ENCODE measurements at places on chromosomes 5 and 9.

- no peak for DNase-seq
Observed at GRCh38 chr5:115392611-115393010, 96.2 kb upstream of the CCDC112 start.

DNA sequence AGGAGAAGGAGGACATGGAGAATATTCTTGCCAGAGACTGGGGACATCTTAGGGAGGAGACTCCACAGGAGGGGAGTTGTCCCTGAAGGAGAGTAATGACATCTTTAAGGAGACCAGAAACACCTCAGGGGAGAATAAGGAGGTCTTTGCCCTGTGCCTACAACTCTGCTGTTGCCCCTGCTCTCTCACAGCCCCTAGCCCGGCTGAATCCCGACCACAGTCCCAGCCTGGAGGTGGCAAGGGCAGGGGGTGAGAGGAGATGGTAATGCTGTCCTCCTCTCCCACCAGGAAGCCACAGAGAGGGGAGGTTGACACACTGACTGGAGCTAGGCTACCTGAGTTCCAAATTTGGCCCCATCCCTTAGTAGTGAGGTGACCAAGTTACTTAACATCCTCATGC, 30.2 kb upstream of the ENHO start:
- DNase-seq, result no peak

DNA sequence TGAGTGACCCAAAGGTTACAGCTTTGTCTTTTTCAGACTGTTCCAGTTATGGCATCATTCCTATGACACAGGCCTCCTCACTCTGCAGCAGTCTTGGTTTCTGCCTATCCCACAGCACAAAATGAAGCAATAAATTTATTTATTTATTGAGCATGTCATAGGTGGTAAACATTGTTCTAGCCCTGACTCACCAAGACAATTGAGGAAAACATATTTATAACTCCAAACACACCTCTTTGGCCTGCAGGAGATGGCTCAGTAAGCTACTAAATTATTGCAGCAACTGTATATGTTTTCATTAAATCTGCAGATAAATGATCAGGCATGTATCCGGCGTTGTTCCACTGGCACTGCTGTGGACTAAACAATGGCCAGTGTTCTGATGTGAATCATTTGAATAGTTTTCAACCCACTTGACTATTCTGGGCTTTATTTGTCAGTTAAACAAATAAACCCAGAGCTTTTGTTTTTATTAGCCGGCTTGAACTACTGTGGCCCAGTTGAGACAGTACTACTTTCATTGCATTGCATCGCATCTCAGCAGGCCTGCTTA, 83.2 kb downstream of the FOXD1 start:
- no peak for DNase-seq

GRCh38 chr9:35741740-35742139, 7.3 kb downstream of the GBA2 start:
- no peak for DNase-seq

DNA sequence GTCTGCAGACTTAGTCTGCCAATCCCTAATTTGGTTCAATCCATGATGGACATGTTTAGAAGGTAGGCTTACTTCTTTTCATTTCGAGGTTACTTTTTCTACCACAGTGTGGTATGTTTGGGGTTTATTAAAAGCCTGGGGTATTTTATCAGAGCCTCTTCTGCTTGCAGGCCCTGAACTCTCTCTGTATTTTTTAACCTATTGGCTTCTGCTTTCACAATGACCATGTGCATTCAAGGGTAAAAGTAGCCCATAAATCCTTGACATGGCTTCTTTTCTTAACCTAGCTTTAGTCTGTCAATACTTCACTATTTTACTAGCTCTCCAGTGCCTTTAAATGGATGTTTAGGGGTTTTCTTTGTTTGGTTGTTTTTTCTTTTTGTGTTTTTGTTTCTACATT, 286.6 kb downstream of the FER start:
- no peak for DNase-seq

GRCh38 chr5:150114773-150115408, 28.5 kb upstream of the CSF1R start:
- DNase-seq, result no peak

- no peak for DNase-seq
Observed at GRCh38 chr5:131068893-131069643, 96.0 kb downstream of the HINT1 start.

- DNase-seq, result no peak
Observed at GRCh38 chr5:97074859-97075489, 67.4 kb downstream of the LIX1 start.

GRCh38 chr5:41809128-41809527, 61.1 kb downstream of the OXCT1 start:
- DNase-seq, result no peak

DNA sequence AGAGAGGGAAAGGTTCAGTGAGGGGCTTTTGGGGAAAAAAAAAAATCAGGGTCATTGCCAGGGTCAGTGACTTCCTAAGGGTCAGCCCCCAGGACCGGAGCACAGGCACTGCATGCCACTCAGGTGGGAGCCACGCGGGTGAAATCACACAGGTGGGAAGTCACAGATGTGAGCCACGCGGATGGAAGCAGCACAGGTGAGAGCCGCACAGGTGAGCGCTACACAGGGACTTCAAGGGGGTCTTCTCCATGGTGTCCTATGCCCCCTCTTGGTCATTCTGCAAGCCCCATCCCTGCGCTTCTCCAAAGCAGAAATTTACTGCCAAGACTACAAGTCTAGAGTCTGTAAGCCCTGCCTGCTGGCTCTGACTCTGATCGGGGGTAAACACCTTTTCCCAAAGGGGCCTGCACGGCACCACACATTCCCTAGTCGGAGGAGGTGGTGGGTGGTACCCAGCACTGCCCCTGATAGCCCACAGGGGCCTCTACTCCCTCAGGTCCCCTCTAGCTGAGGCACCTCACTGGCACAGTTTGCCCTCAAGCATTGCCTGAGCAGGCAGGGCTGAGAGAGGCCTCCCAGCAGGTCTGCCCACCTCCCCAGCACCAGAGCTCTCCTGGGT, 18.3 kb upstream of the OBP2B start:
- DNase-seq, result no peak

DNA sequence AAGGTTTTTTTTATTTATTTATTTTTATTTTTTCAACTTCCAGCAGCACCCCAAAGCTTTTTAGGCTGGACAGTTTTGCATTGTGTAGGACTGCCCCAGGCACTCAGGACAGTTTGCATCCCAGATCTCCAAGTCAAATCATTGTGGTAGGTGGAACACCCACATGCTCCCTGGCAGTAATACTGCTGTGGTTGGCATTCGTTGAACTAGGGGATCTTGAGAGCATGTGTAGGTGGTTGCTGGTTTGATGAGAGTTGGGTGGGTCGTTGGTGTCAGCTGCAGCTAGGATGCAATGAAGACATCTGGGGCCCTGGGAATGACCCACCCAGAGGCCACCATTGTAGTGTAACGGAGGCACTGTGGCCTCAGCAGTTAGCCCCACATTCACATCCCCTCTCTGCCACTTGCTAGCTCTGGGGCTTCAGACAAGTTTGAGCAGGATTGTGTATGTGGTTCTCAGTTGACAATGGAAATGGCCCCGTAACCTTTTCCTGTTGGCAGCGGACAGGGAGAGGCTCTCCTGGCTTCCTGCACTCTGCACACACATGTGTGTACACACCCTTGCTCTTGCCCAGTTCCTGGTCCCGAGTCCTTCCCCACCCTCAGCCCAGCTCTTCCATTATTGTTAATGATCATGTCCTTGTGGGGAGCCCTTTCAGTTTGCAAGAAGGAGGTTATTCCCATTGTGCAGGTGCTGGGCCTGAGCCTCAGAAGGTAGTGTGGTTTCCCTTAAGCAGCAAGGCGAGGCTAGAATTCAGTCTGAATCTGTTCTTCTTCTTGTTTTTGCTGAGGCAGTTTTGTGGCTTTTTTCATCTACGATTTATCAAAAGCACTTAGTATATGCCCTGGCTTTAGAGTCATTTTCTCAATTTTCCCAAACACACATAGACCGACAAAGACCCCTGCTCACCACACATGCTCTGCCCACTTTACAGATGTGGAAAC, 46.5 kb downstream of the PPARGC1B start:
- no peak for DNase-seq

DNA sequence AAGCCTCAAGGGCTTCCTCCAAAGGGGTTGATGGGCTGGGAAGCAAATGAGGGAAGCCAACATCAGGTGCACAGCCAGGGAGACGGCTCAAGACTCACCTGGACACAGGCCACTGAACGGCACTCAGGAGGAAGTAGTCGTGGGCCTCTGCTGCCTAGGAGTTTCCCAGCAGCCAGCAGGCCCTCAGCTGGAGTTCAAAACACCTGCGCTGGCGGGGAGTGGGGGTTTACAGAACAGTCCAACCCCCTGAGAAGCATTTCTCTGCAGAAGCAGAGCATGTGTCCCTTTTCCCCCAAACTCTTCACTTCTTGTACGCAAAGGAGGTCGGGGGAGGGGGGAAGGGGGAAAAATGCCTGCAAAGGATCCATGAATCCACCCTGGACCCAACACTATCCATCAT, 2.3 kb downstream of the WHRN start:
- DNase-seq, result no peak

DNA sequence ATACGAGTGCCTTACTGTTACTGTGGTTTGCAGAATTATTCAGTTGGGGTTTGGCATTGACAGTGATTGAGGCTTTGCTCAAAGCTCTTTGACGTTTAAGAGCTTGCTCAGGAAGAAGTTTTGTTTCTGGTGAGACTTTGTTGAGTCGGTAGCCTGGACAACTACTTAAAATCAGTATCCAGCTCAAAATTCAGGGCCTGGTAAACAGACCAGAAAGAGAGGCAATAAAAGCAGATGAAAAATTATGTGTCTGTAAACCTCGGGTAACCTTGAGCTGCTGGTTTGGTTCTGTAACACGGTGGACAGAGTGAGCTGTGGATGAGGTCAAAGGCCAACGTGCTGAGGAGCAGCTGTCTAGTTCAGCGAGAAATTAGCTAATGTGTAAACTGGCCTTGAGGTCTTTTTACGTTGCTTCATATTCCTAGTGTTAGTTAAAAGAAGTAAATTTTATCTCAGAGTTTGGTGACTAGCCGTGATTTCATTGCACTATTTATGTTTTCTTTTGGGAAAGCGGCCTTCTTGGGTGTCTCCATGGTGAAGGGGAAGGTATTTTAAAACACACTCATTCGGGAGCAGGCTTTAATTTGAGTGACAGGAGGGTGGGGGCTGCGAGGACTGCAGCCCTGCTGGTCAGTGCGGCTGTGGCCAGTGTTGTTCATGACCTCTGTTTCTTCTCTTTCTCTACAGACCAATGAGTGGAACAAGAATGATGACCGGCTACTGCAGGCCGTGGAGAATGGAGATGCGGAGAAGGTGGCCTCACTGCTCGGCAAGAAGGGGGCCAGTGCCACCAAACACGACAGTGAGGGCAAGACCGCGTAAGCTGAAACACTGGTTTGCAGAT, 82.0 kb upstream of the TTC23L start:
- no peak for DNase-seq

DNA sequence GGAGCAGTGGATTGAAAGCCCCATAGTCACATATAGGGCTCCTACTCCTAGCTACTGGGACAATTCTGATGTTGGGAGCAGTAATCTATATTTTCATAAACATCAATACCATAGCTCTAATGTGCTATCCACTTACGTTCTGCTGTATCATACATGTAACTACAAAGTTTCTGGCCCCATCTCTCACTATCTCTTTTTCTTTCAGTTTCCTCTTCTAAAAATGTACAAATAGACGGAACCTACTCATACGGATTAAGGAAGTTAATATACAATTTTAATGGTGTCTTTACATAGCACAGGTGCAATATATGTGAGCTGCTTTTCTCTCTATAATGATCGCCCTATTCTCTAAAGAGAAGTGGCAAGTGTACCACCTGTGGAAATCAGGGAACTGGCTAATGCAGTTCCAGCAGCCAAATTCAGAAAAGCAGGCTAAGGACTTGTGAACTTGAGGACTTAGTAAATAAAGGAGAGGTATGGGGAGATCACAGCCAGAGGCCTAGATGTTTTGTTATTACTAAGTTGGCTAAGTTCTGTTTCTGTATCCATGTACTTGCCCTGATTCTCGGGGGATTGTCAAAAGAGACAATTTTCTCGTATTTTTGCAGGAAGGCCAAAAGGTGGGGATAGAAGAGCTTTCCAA, 1021.9 kb downstream of the CDH12 start:
- no peak for DNase-seq

DNA sequence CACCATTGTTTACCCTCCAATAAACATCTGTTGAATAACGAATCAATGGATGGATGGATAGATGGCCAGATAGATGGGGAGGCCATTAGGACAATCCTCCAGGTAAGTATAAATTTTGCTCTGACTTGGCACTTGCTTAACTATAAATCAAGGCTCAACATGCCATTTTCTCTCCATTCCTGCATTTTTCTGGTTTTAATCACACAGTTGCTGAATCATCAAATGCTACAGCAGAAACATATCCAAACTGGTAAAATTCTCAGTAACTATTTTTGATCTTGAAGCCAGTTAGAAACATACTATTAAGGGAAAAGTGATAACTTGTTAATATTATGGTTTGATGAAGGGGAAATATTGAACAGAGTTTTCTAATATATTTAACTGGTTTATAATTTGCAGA, 71.5 kb upstream of the MTAP start:
- DNase-seq, result no peak

- DNase-seq, result no peak
Observed at GRCh38 chr5:23840083-23840482, 332.7 kb downstream of the PRDM9 start.

DNA sequence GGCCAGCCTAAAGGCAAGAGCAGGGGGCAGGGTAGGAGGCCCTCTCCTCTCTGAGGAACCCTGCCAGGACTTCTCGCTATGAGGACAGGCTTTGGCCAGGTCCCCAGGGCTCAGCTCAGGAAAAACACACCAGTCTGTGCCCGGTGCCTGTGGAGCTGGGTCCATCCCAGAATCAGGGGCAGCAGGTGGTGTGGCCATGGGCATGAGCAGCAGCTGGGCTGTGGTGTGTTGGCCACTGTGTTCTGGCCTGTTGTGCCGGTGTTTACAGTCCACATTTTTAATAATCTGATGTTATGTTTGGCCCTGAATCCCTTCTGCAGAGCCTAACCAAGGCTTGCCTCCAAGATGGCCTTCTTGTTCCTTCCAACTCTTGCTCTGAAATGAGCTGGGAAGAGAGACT, 77.0 kb downstream of the FGF18 start:
- no peak for DNase-seq

GRCh38 chr5:124136609-124137008, 609.8 kb downstream of the ZNF608 start:
- DNase-seq, result no peak

DNA sequence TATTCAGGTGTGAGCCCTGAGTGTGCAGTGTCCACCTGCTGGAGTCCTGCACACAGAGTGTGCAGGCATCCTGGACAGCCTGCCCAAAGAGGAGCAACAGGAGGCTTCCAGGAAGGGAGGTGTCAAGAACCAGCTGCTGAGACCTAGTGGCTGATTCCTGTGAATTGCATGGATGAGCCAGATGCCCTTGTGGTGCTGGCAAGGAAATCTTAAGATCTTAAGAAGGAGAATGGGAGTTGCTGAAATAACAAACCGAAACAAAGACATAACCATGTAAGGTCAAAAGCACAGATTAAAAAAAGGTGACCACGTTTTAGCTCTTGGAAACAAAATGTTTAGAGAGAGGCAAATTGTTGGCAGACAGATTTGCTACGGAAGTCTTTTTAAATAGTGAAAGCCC, 29.3 kb upstream of the RPS23 start:
- DNase-seq, result no peak

- DNase-seq, result no peak
Observed at GRCh38 chr5:138989720-138990119, 114.6 kb upstream of the LRRTM2 start.

- no peak for DNase-seq
Observed at GRCh38 chr9:31243386-31243785, 1141.1 kb upstream of the ACO1 start.

All from cortex of kidney (tissue), 1 donor.